ENCODE measurements at places on chromosomes 2 and 18. TPM values are rescaled to one million over a fixed set of nuclear protein-coding genes. Genes with fewer than 3 reads are reported as not detected.

Gene GATA6
- total RNA-seq = 0.10 TPM

GRCh38 chr2:105518897-105519296, 120.0 kb upstream of the FHL2 start:
- H3K36me3 ChIP-seq = no peaks in the 10 kb centered on the region
- no peak for DNase-seq
- H3K4me1 ChIP-seq = no peaks in the 10 kb centered on the region
- no peak overlapping the region for H3K27ac ChIP-seq
- no peak overlapping the region for H3K4me3 ChIP-seq

DNA sequence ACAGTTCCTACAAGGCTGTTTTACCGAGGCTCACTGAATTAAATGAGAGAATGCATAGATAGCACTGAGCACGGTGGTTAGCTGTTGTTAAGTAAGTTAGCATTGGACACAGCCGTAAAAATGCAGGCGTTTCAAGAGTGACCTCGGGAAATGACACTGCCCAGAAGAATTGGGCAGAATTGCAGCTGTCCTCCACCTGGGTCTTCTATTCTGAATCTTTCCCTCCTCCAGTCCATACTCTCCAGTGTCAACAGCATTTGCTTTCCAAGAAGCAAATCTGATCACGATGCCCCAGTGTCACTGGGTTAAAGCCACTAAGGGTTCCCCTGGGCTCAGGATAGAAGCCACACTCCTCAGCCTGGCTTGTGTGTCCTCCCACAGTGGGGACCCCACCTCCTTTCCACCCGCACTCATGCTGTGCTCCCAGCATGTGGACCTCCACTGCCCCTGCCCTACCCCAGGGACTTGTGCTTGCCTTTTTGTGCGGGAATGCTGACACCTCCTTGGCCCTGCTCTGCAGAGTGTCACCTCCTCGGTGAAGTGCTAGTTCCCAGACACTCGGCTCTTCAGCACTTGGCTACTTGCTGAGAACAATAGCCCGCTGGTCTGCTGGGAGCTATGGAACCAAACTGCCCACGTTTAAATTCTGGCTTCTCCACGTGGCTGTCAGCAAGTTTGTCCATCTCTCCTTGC, 135.0 kb downstream of the ANTXR1 start:
- no peak overlapping the region for H3K4me3 ChIP-seq
- no peaks in the 10 kb centered on the region for H3K36me3 ChIP-seq
- H3K4me1 ChIP-seq = no peaks in the 10 kb centered on the region
- no peak overlapping the region for H3K27ac ChIP-seq
- no peaks in the 10 kb centered on the region for H3K27me3 ChIP-seq

- no peak for DNase-seq
- no peak overlapping the region for H3K4me3 ChIP-seq
- H3K27ac ChIP-seq = no peak overlapping the region
- H3K27me3 ChIP-seq = no peaks in the 10 kb centered on the region
- no peaks in the 10 kb centered on the region for H3K36me3 ChIP-seq
Observed at GRCh38 chr2:79327460-79327859, 167.9 kb upstream of the REG3A start.

Gene ANO7
- 0.17 TPM for total RNA-seq

DNA sequence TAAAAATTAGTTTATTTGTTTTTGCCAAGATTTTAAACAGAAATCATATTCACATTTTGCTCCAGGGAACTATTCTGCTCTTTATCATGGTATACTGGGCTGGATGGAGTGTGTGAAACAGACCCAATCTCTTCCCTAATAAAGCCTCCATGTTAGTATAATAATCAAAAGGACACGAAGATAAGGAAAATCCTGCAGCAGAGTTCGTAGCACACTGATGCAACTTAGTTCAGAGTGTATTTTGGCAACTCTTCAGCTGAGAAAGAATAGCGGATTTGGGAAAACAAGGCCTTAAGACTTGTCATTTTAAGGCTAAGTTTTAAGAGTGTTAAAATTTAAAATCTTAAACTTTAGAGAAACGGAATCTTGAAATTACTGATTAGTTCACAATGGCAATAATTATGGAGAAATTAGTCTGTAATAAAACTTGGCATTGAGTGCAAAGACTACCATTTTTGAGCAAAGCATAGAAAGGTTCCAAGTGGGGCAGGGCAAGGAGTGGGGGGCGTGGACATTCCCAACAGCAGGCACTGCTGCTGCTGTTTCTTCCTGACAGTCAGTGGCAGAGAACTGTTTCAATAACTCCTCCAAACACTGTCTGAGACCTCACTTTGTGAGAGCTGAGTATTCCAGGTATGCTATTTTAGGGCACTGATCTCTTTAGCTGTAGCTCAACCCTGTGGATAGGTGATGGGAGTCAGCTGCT, 225.0 kb downstream of the HRH4 start:
- H3K4me3 ChIP-seq = no peak overlapping the region
- H3K27ac ChIP-seq = no peak overlapping the region
- no peaks in the 10 kb centered on the region for H3K36me3 ChIP-seq
- H3K27me3 ChIP-seq = no peaks in the 10 kb centered on the region

Gene TNFAIP6
- not detected for total RNA-seq

GRCh38 chr2:3666613-3666975, 8.6 kb downstream of the ALLC start:
- H3K36me3 ChIP-seq = no peaks in the 10 kb centered on the region
- H3K4me1 ChIP-seq = no peaks in the 10 kb centered on the region
- no peak overlapping the region for H3K27ac ChIP-seq
- no peaks in the 10 kb centered on the region for H3K27me3 ChIP-seq

Gene KLHL14
- total RNA-seq = not detected

DNA sequence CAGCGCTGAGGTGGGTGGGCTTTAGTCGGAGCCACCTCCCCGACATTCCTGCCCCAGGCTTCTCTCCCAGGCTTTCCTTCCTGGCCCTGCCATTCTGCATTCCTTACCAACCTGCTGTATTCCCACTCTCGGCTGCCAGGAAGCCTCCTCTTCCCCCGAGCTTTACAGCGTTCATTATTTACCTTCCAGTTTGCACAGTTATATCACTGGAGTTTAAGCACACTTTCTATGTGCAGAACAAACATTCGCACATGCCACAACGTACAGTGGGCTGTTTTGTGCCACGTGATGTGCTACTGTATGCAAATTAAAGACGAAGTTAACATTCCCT, 246.3 kb downstream of the SOX11 start:
- no peak for DNase-seq
- H3K36me3 ChIP-seq = no peaks in the 10 kb centered on the region
- no peaks in the 10 kb centered on the region for H3K27me3 ChIP-seq
- no peak overlapping the region for H3K4me3 ChIP-seq
- no peaks in the 10 kb centered on the region for H3K4me1 ChIP-seq
- no peak overlapping the region for H3K27ac ChIP-seq

DNA sequence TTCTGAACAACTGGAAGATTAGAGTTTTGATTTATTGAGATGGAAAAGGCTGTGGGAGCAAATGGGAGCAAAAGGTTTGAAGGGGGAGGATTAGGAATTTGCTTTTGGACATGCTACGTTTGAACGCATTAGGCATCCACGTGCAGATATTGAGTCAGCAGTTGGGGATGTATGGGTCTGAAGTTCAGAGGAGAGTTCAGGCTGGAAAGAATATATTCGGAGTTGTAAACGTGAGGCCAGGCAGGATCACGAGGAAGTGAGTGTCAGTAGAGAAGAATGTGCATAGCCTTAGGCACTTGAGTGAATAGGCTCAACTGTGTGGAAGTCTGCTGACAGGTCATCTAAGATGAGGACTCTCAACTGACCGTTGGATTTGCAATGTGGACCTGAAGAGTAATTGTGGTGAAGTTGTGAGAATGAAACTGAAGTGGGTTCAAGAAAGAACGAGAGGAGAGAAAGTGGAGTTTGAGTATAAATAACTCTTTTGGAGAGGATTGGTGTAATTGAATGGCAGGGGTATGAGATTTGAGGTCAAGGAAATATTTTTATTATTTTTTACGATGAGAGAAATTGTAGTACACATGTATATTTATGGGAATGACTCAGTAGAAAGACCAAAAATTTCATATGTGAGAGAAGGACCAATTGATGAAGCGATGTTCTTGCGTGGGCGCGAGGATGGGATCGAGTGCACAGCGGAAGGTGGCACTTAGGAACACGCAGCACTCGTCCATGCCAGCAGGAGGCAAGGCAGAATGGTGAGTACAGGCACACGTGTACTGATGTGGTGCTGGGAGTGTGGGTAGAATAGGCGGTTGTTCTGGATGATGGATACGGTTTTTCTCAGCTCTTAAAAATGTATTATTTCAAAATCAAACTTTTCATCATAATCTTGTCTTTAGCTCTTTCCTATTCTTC, 40.5 kb upstream of the POLE4 start:
- H3K4me3 ChIP-seq = no peak overlapping the region
- DNase-seq = no peak
- H3K36me3 ChIP-seq = no peaks in the 10 kb centered on the region
- no peaks in the 10 kb centered on the region for H3K4me1 ChIP-seq
- H3K27ac ChIP-seq = no peak overlapping the region
- peaks cover 6% of the 10 kb centered on the region for H3K27me3 ChIP-seq

Gene EFEMP1
- total RNA-seq = not detected

Gene PIK3C3
- total RNA-seq = 77.1 TPM

DNA sequence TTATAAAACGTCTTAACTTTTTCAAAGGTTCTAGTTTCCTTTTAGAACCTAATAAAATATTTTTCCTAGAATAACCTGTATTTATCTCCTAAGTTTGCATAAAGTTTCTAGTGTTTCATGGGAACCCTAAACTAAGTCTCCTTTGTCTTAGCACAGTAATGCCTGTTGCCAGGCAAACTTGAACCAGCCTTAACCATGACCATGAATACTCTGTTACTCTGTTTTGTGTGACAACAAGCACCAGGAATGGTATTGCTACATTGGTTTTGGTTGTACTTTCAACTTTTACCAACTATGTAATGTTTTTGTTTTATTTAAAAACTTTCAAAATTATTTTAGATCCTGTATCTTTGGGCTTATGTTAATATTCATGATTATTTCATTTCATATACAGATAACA, 137.6 kb downstream of the CERS6 start:
- no peak overlapping the region for H3K4me3 ChIP-seq
- H3K27me3 ChIP-seq = no peaks in the 10 kb centered on the region
- no peaks in the 10 kb centered on the region for H3K4me1 ChIP-seq
- DNase-seq = no peak
- no peaks in the 10 kb centered on the region for H3K36me3 ChIP-seq
- no peak overlapping the region for H3K27ac ChIP-seq

Gene LCT
- not detected for total RNA-seq

DNA sequence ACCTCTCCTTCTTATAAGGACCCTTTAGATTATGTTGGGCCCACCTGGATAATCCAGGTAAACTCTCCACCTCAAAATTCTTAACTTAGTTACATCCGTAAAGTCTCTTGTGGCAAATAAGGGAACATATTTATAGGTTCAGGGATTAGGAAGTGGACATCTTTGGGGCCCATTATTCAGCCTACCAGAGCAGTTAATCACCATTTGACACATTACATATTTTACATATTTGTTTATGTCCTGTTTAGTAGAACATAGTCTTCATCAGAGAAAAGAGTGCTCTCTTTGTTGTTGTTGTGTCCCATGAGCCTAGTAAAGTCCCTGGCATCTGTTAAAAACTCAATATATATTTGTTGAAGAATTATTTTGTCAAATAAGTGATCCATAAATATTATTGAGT, 134.0 kb upstream of the SPATS2L start:
- DNase-seq = no peak
- H3K4me1 ChIP-seq = no peaks in the 10 kb centered on the region
- no peaks in the 10 kb centered on the region for H3K36me3 ChIP-seq
- H3K27me3 ChIP-seq = peaks cover 2% of the 10 kb centered on the region

GRCh38 chr2:45435316-45435715, 175.8 kb downstream of the SRBD1 start:
- H3K27me3 ChIP-seq = no peaks in the 10 kb centered on the region
- peaks cover 2% of the 10 kb centered on the region for H3K36me3 ChIP-seq
- H3K4me1 ChIP-seq = no peaks in the 10 kb centered on the region
- no peak overlapping the region for H3K4me3 ChIP-seq
- no peak overlapping the region for H3K27ac ChIP-seq

Gene BMP10
- total RNA-seq = 0.57 TPM

- H3K27ac ChIP-seq = no peak overlapping the region
- no peak for DNase-seq
- H3K4me3 ChIP-seq = no peak overlapping the region
- no peaks in the 10 kb centered on the region for H3K4me1 ChIP-seq
Observed at GRCh38 chr2:120036145-120036544, 23.3 kb downstream of the EPB41L5 start.

Gene RGPD8
- total RNA-seq = 48.1 TPM

DNA sequence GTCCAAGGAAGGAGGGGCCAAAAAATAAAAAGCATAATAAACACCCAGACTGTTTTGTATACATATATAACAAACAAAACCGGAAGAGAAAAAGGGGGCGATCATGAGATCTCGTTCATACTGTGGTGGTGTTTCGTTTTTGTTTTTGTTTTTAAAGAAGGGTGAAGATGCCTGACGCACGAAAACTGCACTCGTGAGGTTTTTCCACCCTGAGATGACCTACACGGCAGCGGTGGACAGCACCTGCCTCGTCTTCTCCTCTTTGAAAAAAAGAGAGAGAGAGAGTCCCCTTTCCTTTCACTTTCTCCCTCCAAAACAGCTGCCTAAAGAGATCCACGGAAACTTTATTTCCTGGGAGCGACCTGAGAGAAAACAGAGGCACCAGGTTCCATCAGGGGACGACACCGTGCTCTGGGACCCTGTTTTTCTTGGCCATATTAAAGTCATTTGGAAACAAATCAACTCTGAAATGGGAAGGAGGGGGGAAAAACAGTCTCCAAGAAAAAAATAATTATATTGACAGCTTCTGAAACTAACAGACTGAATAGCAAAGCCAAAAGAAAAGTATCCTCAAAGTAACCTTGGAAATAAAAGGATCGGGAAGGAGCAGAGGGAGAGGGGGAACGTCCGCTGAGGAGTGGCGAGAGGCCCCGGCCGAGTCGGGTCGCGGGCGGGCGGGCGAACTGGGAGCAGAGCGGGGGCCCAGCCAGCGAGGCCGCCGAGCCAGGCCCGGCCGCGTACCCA, 3.5 kb downstream of the POU3F3 start:
- H3K36me3 ChIP-seq = no peaks in the 10 kb centered on the region
- H3K27me3 ChIP-seq = peaks cover 36% of the 10 kb centered on the region
- H3K27ac ChIP-seq = no peak overlapping the region

Gene RAB6C
- total RNA-seq = not detected

GRCh38 chr2:150296770-150297546, 190.5 kb downstream of the RND3 start:
- no peaks in the 10 kb centered on the region for H3K27me3 ChIP-seq
- H3K4me3 ChIP-seq = no peak overlapping the region
- no peaks in the 10 kb centered on the region for H3K36me3 ChIP-seq
- H3K27ac ChIP-seq = no peak overlapping the region

Gene GALNT3
- total RNA-seq = 18.5 TPM

Gene EVX2
- not detected for total RNA-seq
